ENCODE measurements at places on chromosomes 4 and X.
A peak's percentile ranks its signal among the peaks of the same experiment; 100 is the strongest.

GRCh38 chr4:17866810-17867209 lies 56.0 kb downstream of the NCAPG start:
- DNase-seq: peak; percentile 83

DNA sequence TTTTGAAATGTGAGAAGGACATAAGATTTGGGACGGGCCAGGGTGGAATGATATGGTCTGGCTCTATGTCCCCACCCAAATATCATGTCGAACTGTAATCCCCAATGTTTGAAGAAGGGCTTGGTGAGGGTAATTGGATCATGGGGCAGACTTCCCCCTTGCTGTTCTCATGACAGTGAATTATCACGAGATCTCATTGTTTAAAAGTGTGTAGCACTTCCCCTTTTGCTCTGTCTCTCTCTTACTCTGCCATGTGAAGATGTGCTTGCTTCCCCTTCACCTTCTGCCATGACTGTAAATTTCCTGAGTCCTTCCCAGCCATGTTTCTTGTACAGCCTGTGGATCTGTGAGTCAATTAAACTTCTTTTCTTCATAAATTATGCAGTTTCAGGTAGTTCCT lies 17.5 kb downstream of the MTMR8 start:
- no peak for DNase-seq

DNA sequence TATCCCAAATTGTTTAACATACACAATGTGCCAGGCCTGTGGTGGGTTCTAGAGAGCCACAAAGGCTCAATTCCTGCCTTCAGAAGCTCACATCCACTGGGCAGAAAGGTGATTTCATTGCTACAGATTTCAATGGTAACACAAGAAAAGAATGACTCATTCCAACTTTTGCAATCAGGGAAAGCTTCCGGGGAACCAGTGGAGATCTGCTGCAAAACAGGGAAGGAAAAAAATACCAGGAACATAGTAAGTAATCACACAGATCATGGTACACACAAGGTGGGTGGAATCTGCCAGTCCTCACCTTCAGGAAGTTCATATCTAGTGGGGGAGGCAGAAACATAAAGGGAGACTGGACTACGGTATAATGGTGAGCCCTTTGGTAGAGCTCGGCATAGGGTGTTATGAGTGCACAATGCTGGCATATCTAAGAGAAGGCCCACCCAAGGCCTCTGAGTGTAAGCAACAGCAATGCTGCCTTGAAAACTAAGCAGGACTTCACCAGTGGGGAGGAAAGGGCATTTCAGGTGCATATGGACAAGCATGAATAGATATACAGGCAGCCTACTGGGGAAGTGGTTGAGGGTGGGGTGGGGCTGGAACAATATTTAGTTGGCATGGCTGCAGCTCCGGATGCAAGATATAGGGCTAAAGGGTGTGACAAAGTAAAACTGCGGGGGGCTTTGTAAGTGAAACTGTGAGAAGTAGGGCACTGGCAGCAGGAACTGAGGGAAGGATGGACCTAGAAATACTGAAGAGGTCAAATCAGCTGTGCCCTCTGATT lies 24.2 kb downstream of the GPRIN3 start:
- no peak for DNase-seq

- DNase-seq: no peak
These were observed 12.2 kb downstream of the SCRG1 start for GRCh38 chr4:173386751-173387150.

- no peak for DNase-seq
These were observed 82.4 kb downstream of the MTNR1A start for GRCh38 chr4:186472948-186473347.

GRCh38 chr4:20432088-20432487 lies 180.4 kb downstream of the SLIT2 start:
- no peak for DNase-seq

GRCh38 chr4:99832321-99832720 lies 15.7 kb downstream of the DAPP1 start:
- DNase-seq: no peak

GRCh38 chrX:56736219-56736618 lies 7.2 kb downstream of the NBDY start:
- no peak for DNase-seq

GRCh38 chr4:101240099-101240498 lies 107.2 kb downstream of the PPP3CA start:
- no peak for DNase-seq

DNA sequence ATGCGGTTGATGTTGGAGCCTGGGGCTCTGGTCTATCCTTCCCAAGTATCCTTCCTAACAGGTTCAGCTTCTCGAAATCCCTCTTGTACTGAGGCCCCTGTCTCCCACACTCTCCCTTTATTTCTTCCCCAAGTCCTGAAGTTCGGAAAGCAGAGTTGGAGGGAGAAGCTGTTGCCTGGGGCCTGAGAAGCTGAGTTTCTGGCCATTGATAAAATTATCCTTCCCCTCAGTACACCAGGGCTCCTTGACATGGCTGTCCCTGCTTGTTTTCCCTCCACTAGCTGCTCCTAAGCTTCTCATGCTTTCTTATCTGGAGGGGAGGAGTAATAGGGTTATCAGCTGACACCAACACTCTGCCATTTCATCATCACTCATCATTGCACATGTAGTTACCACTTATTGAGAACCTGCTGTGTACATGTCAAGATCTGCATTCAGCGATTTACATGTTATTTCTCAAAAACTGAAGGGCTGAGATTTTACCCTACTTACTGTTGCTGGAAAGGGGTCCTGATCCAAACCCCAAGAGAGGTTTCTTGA lies 58.0 kb downstream of the FUNDC1 start:
- DNase-seq: no peak

- no peak for DNase-seq
These were observed 4.7 kb upstream of the NEUROG2 start for GRCh38 chr4:112520598-112521122.
